ENCODE measurements at places on chromosomes 3 and 15.

DNA sequence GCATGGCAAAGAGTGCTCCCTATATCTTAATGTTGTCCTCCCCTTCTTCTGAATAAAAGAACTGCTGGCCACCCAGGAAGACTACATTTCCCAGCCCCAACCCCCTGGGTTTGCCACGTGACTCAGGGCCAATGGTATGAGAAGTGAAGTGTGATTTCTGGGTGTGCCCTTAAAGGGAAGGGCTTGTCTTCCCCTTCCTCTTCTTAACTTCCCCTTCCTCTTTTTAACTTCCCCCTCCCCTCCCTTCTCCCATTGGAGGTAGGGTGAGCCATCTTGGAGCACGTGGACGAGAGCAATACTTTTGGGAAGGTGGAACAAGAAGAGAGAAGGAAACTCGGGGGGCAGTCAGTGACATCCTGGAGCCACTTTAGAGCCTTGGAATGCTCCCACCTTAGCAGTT lies 6.8 kb upstream of the KBTBD12 start:
- DNase-seq, result no peak

- DNase-seq, result no peak
Observed at GRCh38 chr3:11164607-11165006, 10.3 kb downstream of the HRH1 start.

- no peak for DNase-seq
Observed at GRCh38 chr15:35151381-35151780, 66.3 kb upstream of the NANOGP8 start.

- no peak for DNase-seq
Observed at GRCh38 chr15:55035749-55036148, 161.0 kb downstream of the RSL24D1 start.

- DNase-seq, result no peak
Observed at GRCh38 chr3:30263238-30263924, 343.0 kb upstream of the TGFBR2 start.

GRCh38 chr15:58582160-58582559 lies 150.4 kb downstream of the LIPC start:
- DNase-seq, result no peak

GRCh38 chr15:101642361-101642760 lies 9.8 kb downstream of the TM2D3 start:
- DNase-seq, result no peak

DNA sequence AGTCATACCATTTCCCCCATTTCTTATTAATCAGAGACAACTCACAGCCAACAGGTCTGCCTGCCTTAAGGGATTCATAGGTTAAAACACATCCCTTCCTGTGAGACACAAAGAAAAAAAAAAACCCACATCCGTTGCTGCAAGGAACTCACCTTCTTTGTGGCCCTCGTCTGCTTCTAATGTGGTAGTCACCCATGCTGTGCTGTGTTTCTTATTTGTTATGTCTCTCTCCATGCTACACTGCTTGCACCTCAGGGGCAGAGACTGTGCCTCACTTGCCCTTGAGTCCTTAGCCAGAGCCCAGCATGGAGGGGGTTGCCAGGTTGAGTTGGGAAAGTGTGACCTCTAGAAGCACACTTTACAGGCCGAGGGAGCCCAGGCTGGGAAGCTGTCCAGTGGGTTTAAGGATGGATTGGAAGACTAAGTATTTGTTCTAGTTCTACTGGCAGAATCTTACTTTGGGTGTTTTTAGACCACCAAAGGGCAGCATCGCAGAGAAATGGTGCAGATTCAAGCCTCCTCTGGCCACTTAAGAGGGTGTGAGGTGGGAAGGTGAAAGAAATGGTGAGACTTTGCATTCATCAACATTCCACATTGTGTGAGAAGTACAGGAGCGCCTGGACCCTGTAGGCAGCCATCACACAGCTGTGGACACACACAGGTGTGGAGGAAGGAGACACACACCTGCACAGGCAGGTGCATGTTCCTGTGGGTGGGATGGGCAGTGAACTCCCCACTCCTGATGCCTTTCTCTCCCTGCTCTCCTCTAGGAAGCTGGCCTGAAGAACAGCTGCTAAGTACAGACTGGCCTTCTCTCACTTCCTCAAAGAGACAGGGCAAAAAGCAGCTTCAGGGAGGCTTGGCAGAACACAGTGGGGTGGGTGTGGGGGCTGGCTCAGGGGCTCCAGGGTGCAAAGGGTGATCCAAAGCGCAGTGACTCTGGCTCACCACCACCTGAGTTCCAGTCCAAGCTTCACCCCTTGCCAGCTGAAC lies 48.8 kb downstream of the GLB1 start:
- no peak for DNase-seq

DNA sequence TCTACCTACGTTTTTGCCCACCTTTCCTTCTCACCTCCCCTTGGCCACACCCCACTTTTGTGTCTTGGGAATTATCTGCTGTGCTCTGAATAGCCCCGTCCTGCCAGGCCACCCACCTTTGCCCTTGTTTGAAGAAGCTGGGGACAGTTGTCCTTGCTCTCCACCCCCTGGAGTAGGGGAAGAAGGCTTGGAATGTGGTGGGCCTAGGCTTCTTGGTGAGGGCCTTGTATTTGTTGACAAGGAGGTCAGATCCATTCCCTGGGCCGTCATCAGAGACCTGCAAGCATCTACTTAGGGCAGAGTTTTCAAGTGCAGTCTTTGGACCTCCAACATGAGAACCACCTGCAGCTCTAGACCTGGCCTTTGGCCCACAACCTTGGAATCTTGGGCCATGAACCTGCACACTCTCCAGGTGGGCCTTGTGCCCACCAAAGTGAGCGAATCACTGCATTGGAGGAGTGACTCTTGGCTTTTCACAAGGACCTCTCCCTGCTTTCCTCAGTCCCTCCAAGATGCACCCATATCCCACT lies 160.6 kb downstream of the APBA2 start:
- no peak for DNase-seq

GRCh38 chr3:32423956-32424557 lies 32.4 kb downstream of the CMTM7 start:
- DNase-seq, result no peak

GRCh38 chr15:64895285-64896065 lies 16.2 kb upstream of the ANKDD1A start:
- DNase-seq, result no peak

DNA sequence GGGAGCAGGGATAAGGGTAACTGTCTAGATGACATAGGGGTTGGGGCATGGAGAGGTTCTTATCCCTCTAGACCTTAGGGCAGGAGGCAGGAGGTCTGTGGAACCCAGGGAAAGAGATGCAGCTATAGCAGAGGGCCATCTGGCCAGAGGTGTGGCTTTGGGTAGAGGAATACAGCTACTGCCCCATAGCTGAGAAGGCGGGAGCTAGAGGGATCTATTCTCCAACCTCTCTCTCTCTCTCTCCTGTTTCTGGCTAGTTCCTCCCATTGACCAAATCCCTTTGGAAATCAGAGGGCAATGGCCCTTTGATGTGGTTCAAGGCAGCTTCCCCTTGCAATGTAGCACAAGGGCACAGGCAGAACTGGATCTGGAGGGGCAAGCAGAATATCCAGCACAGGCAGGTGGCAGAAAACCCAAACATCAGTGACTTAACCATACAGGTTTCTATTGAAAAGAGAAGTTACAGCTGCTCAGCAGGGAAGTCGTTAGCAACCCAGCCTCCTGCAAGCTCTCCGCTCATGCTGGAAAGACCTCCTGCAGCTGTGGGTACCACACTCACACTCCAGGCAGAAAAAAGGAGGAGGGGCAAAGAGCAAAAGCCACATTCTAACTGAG lies 22.3 kb upstream of the LMOD3 start:
- no peak for DNase-seq

GRCh38 chr3:53721187-53722119 lies 124.8 kb downstream of the CHDH start:
- no peak for DNase-seq

- DNase-seq, result no peak
Observed at GRCh38 chr3:123764647-123765046, 119.5 kb downstream of the MYLK start.
